ENCODE measurements at places on chromosomes 3 and 15.

- no peak for DNase-seq
Measured at GRCh38 chr15:63157891-63158431, 684 bp upstream of the RPS27L start.

GRCh38 chr15:31039961-31040360 is 48.5 kb upstream of the MTMR10 start:
- no peak for DNase-seq

DNA sequence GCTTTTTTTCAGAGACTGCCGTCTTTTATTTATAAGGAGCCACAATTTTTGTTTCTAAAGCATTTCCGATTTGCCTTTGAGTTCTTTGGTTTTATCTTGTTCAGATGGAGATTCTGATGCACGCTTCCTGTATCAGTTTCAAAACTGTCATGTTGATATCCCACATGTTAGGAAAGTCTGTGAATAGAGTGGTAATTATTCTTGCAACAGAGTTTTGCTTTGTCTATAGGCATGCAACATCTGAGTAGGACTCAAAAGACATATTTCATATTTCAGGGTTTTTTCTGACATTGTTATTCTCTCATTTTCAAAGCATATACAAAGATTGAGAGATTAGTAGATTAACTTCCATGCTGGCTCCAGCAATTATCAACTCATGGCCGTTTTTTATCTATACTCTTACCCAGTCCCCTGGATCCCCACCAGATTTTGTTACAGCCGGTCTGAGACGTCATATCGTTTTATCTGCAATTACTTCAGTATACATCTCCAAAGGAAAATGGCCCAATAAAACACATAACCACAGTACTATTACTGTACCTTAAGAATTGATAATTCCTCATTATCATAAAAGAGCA is 22.4 kb downstream of the PAQR5 start:
- DNase-seq = no peak

DNA sequence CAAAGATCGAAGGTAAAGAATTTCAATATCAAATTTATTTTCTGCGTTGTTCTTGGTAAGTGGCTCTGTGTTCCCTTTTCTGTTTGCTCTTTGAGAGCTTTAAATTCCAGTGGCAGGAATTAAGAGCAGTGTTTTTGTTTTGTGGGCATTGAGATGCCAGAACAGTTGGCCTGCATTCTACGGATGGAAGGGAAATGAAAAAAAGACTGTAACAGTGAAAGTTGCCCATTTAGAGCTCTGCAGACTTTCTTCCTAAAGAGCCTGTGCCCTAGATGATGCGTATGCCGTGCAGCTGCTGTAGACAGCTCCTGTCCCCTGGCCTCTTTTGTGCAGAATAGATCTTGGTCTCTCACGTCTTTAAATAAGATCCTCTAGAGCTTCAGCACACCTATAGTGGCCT is 58.8 kb downstream of the KAT2B start:
- no peak for DNase-seq

- no peak for DNase-seq
Measured at GRCh38 chr15:29887721-29888120, 65.5 kb upstream of the TJP1 start.

- no peak for DNase-seq
Measured at GRCh38 chr3:65662095-65662494, 376.6 kb downstream of the MAGI1 start.

All from activated naive CD4-positive, alpha-beta T cell treated with anti-CD3 and anti-CD28 coated beads, Interleukin-2, amount 50 U/mL, for 16 hours (primary cell).